Urinary bladder (tissue), 4 donors: ENCODE measurements at places on chromosomes 5 and 9.

GRCh38 chr5:104237586-104237985 is 675.0 kb upstream of the NUDT12 start:
- DNase-seq: no peak

GRCh38 chr9:37911271-37911681 is 7.3 kb upstream of the SLC25A51 start:
- DNase-seq: no peak

- DNase-seq: no peak
Measured at GRCh38 chr5:11047030-11047429, 286.0 kb upstream of the DAP start.

- DNase-seq: no peak
Measured at GRCh38 chr5:98173334-98173733, 600.1 kb upstream of the RGMB start.

DNA sequence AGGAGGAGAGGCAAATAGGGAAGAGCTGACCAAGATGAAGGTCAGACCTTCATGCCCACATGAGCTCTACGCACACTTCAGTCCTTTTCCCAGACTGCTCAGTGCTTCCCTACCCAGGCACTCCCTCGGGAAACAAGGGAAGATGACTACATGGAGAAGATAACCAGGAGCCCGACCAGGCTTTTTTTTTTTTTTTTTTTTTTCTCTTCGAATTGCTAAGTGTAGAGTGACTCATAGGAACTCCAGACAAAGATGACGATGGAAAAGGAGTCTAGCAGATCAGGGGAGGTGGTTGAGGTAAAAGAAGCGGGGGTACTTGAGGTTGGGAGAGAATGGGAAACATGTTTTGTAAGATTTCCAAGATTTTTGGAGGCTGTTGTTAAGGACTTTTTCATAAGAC is 526.1 kb downstream of the BNC2 start:
- no peak for DNase-seq

GRCh38 chr9:35723908-35724307 is 8.1 kb downstream of the TLN1 start:
- DNase-seq: no peak

- DNase-seq: peak; percentile 48
Measured at GRCh38 chr9:92808726-92809451, 44.3 kb upstream of the BICD2 start.

- no peak for DNase-seq
Measured at GRCh38 chr5:151720215-151720614, 33.5 kb upstream of the SPARC start.

DNA sequence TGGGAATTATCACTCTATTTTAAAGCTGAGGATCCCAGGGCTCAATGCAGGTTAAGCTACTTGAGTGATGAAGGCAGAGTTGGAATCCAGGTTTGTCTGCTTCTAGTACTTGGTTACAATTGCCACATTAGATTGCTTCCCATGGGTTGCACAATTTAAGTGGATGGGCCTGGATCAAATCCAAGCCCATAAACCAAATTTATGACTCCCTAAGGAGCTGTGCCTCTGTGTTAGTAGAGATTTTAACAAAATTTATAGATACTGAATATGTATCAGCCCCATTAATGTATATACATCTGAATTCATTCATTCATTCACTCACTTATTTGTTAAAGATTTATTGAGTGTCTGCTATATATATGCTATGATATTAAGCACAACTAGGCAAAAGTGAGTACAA is 332.3 kb upstream of the KLF9 start:
- peak; percentile 33 for DNase-seq

DNA sequence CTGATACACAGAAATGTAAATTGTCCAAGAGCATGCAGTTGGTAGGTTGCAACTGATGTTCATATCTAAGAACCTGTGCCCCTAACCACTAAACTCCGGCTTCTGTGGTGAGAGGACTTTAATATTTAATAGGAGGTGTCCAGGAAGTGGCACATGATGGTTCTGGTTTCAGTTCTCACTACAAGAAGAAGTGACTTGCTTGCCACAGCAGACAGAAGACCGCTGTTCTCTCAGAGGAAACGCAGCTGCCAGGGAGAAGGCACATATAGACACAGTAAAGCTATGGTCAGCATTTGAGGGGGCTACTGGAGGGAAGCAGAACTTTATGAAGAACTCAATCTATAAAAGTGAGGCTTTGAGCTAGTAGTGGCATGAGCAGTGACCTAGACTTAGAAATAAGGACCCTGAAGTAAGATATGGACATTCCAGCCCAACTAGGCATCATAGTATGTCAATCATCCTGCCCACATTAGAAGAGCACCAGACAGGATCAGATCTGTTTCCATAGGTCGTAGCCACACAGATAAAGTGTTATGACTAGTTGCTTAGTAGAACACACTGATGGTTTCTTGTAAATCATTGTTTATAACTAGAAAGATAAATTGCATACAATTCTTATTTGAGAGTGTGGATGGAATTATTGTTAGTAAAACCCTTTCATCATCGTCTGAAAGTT is 36.4 kb upstream of the DAB2 start:
- DNase-seq: no peak

GRCh38 chr5:73673161-73673591 is 47.2 kb downstream of the ARHGEF28 start:
- DNase-seq: no peak

- no peak for DNase-seq
Measured at GRCh38 chr9:96607971-96608370, 11.7 kb downstream of the CDC14B start.

- DNase-seq: no peak
Measured at GRCh38 chr9:18143073-18143745, 330.7 kb upstream of the ADAMTSL1 start.
